ENCODE measurements at places on chromosomes 4 and X. TPM values are rescaled to one million over a fixed set of nuclear protein-coding genes. Genes with fewer than 3 reads are reported as not detected.

- no peak for DNase-seq
Measured at GRCh38 chr4:89248879-89249281, 58.7 kb downstream of the GPRIN3 start.

- no peak for DNase-seq
Measured at GRCh38 chr4:19711871-19712270, 539.8 kb upstream of the SLIT2 start.

The DACH2 gene
- polyA plus RNA-seq = not detected

DNA sequence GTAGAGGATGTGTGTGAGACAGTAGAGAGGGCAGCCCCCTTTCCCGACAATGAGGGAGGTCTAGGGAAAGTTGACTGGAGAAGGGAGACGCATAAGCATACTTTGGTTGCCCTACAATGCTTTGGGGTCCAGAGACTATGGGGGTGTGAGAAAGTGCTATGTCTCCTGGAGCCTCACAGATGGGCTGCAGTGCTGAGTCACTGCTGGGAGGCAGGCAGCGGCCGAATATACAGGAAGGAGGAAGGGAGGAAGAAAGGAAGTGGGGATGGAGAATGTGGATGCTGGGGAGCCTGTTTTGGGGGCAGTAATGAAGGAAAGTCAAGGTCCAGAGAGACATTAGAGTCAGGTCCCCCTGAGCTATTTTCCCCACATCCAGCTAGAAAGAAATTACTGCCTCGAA is 12.7 kb downstream of the DRP2 start:
- DNase-seq = no peak

- DNase-seq = no peak
Measured at GRCh38 chr4:4558881-4559280, 17.0 kb upstream of the STX18 start.

DNA sequence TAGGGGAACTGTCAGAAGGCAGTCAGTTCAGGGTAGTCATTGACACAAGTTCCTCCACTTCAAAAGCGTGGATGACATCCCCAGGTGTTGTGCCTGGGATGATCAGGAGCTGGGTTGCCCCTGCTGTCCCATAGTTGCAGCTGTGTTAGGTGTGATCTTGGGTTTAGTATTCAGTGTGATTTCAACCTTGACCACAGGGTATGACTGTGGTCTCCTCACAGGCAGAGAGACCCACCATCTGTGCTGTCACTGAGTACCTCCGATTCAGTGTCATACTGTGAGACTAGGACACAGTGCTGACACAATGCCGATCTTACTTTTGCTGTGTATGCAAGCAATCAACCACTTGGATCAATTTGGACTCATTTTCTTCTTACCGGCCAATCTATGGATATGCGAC is 25.2 kb downstream of the FOXR2 start:
- DNase-seq = no peak

DNA sequence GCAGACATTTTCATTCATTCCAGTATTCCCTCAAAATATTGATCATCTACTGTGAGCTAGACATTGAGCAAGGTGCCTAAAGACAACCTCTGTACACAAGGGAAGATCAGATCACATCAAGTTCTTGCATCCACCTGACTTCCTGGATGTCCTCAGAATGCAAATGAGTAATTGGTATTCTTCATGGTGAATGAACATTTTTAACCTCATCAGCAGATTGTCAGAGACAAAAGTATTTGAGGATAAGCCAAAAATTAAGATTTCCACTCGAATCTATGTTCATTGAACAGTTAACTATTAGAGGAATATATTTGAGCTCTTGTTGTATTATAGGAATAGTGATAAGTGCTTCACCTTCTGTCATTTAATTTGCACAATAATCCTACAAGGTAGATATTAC is 1.3 kb downstream of the SMARCAD1 start:
- DNase-seq = no peak

- no peak for DNase-seq
Measured at GRCh38 chr4:28179126-28179525, 1318.5 kb downstream of the STIM2 start.
